Stimulated activated CD4-positive, alpha-beta T cell treated with anti-CD3 and anti-CD28 coated beads, TNF-alpha, amount 100 ng/mL, for 24 hours (primary cell): ENCODE measurements at places on chromosomes 2 and 18.

GRCh38 chr2:61911510-61911909 lies 6.0 kb downstream of the COMMD1 start:
- no peak for DNase-seq

DNA sequence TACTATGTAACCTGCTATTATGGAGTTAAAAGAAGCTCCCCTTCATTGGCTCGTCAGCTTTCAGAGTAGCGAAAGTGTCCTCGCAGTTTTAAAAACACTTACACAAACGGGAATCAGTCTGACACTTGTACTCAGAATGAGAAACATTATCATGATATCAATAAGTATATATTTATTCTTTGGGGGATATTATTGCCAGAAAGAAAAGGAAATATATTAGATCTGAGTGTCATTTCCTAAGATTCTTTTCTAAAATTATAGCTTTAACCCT lies 584.5 kb downstream of the ZEB2 start:
- no peak for DNase-seq

DNA sequence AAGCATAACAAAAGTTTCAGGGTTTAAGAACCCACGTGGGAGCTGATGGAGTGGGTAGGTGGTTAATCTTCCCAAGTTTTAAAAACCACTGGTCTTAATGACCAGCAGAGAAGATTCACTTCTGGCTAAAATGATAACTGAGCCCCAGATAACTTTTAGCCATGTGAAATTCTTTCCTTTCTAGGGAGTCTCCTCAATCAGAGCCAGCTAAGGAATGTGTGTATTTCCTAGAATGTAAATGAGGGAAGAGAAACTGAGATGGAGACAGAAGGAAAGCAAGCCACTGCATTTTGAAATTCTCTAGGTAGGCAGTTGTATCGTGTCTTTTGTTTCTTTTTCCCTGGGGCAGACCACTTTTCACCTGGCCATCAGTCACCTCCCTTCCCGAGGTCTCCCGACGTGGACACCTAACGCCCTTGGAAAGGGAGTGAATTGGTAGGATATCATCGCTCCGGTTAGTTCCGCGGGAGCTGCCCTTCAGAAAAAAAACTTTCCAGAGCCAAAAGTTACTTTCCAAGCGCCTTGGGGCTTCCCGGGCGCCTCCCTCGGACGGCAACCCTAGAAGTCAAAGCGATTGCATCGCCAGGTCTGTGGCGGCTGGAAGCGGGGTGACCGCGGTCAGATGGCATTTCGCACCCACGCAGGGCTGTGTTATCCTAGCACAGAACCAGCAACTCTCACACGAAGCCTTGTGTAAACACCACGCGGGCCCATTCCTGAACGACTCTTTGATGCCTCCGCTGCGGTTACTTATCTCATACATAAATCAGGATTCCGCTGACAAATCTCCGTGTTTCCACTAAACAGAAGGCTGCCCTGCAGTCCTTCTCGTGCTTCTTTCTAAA lies 1.3 kb downstream of the COLEC12 start:
- no peak for DNase-seq

DNA sequence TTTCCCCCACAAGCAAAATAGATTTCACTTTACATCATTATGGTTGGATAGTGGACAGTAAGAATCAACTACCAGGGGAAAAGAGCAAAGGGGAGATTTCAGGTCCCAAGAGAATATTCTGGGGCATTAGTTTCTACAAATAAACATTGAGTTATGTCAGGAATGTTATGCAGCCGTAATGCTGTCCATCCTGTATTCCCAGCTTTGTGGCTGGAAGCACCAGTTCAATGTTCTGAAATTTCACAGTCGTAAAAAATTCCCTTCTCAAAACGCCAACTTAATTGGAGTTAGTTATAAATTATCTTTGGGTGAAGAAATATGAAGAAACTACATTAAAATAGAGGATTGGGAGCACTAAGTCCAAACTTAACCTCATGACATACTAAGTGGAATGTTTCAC lies 141.5 kb upstream of the FIGN start:
- DNase-seq, result no peak

DNA sequence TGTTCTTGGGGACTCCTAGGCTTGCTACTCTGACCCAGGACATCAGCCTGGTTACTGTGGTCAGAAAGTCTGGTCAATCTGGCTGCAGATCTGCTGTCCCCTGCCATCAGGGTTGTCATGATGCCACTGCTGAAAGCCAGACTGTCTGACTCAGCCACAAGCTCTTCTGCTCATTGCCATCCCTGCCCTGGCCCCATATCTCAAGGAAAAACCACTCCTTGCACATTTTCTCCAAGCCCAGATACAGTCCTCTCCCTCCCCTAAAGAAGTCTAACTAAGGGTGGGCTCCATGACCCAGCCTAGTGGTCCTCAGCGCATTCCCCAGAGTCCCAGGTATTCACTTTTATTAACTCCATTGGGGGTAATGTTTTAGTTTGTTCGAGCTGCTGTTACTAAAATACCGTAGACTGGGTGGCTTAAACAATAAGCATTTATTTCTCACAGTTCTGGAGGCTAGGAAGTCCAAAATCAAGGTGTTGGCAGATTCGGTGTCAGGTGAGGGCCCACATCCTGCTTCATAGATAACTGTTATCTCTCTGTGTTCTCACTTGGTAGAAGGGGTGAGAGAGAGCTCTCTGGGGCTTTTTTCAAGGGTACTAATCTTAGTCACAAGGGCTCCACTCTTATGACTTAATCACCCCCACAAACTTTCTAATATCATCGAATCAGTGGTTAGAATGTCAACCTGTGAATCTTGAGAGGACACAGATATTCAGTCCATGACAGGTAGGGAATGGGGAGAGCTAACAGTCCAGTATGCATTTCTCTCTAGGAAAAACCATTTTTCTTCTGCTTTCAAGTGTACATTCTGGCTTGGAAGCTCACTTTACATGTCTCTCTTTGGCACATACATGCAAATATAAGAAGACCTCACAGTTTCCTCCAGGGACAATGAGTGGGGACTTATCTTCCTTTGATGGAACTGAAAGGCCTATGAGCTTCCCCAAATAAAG lies 94.8 kb upstream of the CXCR4 start:
- no peak for DNase-seq

- DNase-seq, result no peak
Measured at GRCh38 chr2:63340443-63340842, 247.8 kb downstream of the WDPCP start.

- no peak for DNase-seq
Measured at GRCh38 chr2:195907474-195907873, 161.2 kb downstream of the DNAH7 start.

GRCh38 chr2:220269367-220269766 lies 641.9 kb downstream of the SLC4A3 start:
- DNase-seq, result no peak

DNA sequence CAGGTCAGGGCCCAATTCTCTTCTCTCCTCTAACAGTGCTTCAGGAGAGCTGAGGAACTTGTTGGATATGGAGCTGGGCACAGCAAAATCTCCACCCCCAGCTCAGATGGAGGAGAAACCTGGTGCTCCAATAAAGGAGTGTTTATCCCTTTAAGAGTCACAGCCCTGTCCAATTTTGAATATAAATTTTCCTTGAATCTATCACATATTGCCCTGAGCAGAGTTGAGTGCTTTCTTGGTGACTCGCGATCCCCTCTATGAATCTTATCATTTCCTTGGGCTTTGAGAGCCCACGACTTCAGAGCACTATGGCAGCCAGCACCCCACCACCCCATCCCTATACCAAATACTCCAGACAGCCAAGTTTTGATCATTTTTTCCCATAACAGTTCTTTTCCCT lies 34.4 kb upstream of the SMAD7 start:
- DNase-seq, result no peak

DNA sequence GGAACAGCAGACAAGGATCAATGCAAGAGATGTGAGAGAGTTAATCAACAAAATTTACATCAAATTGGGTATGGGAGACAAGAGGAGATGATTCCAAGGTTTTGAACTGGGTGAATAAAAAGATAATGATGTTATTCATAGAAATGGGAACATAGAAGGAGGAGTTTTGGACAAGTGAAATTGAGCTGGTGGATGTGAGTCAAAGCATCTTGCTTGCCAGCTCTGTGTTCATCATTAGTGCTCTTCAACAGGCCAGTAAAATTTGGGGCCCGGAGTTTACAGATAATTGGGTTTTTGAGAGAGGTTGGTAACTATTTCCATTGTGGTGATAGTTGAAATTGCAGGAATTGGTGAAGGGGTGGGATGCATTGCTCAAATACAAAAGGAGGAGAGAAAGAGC lies 69.9 kb upstream of the CAVIN2 start:
- DNase-seq, result no peak

GRCh38 chr18:65631766-65632165 lies 119.0 kb upstream of the CDH7 start:
- no peak for DNase-seq

GRCh38 chr18:10303171-10303570 lies 151.3 kb upstream of the APCDD1 start:
- DNase-seq, result no peak

DNA sequence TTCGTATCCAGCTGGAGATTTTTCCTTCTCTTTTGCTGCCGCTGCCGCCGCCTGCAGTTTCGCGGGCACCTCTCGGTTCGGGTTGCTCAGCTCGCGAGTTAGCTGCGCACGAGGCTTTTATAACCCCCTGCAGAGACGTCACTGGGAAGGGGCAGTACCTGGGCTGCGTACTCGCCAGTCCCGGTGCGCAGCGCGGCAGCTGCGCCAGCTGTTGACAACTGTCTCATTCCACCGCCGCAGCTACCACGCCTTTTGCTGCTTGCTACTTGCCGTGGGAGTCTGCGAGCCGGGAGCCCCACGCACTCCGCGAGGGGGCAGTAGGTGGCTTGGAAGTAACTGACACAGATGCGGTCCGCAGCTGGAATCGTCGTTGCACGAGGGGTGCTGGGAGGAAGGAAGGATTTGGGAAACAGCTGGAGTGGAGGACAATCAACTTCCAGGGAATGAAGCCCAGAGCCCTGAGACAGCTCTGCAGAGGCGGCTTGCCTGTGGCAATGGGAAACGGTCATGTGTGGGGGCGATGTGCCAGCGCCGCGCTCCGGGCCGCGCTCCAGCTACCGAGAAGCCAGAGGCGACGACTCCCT lies at the start of gene TACR1:
Gene TACR1, minus strand, starts transcription at position 93 of the 584 bp plus-strand sequence. CDS start 586 bp downstream, outside the sequence.
- peak; percentile 47 for DNase-seq

DNA sequence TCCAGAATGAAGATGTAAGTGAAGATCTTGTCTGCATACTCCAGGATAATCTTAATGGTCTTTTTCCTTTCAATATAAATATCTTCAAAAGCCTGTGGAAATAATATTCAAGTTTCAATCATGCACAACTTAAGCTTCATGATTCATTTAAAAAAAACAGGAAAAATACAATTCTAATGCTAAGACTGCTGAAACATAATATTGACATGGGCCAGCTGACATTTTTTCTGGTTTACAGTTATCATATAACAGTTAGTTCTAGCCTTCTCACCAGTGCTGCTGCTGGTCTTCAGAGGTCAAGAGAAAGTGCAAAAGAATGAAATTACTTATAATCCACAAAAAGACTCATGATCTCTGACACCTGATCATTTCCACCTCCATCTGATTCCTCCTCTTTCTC lies 110.4 kb upstream of the SCN1A start:
- DNase-seq, result no peak

- DNase-seq, result no peak
Measured at GRCh38 chr2:234374736-234375135, 122.1 kb downstream of the ARL4C start.

DNA sequence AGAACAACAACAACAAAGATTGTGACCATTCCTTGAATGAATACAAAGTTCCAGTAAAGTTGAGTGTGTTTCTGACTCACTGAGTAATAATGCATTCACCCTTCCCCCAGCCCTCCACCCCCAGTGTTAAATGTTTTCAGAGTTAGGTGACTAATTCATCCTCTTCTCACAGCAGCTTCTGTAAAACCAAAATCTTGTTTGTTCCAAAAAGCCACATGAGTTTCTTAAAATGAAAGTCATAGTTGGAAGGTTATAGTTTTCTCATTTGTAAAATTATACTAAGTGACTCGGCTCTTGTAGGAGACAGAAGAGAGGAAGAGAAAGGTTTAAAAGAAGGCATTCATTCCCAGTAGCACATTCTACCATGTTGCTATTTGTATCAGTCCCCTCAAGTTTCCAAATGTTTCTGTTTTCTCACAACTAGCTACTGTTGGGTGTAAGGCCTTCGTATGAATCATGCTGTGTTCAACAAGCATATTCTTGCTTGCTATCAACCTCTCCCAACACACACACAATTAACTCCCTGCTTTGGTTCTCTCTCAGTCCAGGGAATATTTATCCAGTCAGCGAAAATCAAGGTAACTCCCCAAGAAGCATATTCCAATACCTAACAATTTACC lies 75.3 kb downstream of the MBD2 start:
- peak; percentile 63 for DNase-seq

- DNase-seq, result no peak
Measured at GRCh38 chr18:59765343-59765742, 68.1 kb upstream of the CCBE1 start.
